ENCODE measurements at places on chromosomes 1 and 21. TPM values are rescaled to one million over a fixed set of nuclear protein-coding genes. Genes with fewer than 3 reads are reported as not detected.
A peak's percentile ranks its signal among the peaks of the same experiment; 100 is the strongest.

GRCh38 chr1:51877434-51878307, 856 bp downstream of the NRDC start:
- H3K27ac ChIP-seq: no peak overlapping the region
- H3K4me3 ChIP-seq: no peak overlapping the region
- H3K36me3 ChIP-seq: peaks cover 28% of the 10 kb centered on the region
- H3K27me3 ChIP-seq: peaks cover 3% of the 10 kb centered on the region
- no peak for DNase-seq

GRCh38 chr1:235746245-235746644, 96.7 kb upstream of the GNG4 start:
- no peak for DNase-seq
- H3K4me1 ChIP-seq: no peaks in the 10 kb centered on the region
- H3K36me3 ChIP-seq: peaks cover 33% of the 10 kb centered on the region
- no peaks in the 10 kb centered on the region for H3K27me3 ChIP-seq

GRCh38 chr21:34640858-34641257, 25.9 kb upstream of the RCAN1 start:
- peak overlapping the region; percentile 59 for H3K4me3 ChIP-seq
- peaks cover 4% of the 10 kb centered on the region for H3K36me3 ChIP-seq
- peak overlapping the region; percentile 83 for H3K27ac ChIP-seq
- no peaks in the 10 kb centered on the region for H3K27me3 ChIP-seq
- peaks cover 25% of the 10 kb centered on the region for H3K4me1 ChIP-seq
- DNase-seq: no peak

RFX5 gene
- 59.3 TPM for total RNA-seq

- no peaks in the 10 kb centered on the region for H3K36me3 ChIP-seq
- no peak overlapping the region for H3K27ac ChIP-seq
- DNase-seq: no peak
Observed at GRCh38 chr1:16184557-16185303, 27.7 kb downstream of the ARHGEF19 start.

DNA sequence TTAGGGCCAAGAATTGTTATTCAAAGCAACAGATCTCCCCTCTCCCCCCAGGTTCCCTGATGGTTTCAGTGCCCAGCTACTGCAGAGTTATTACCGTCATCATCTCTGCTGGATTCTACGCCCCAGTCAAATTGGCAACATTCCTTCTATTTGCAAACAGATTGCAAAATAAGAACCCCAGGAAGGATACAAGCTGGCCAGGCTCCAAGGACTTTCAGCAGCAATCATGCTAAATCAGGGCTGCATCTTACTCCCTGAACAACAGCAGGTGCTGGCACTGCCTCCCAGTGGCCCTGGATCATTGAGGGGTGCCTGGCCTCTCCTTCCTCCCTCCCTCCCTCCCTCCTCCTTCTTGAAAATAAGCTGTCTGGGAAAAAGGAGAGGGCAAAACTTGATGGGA, 521.6 kb upstream of the BEND5 start:
- no peak overlapping the region for H3K27ac ChIP-seq
- H3K4me1 ChIP-seq: no peaks in the 10 kb centered on the region
- no peaks in the 10 kb centered on the region for H3K36me3 ChIP-seq
- no peaks in the 10 kb centered on the region for H3K27me3 ChIP-seq
- DNase-seq: no peak

GRCh38 chr1:70809069-70809468, 238.5 kb downstream of the PTGER3 start:
- H3K27ac ChIP-seq: no peak overlapping the region
- no peaks in the 10 kb centered on the region for H3K4me1 ChIP-seq
- no peaks in the 10 kb centered on the region for H3K27me3 ChIP-seq
- DNase-seq: no peak
- H3K4me3 ChIP-seq: no peak overlapping the region
- no peaks in the 10 kb centered on the region for H3K36me3 ChIP-seq

GRCh38 chr1:63322114-63322943, at the start of gene FOXD3:
FOXD3 (plus strand) TSS chr1:63322567; CDS start chr1:63323059, 492 bp downstream.
- peaks cover 53% of the 10 kb centered on the region for H3K4me1 ChIP-seq
- DNase-seq: no peak

DNA sequence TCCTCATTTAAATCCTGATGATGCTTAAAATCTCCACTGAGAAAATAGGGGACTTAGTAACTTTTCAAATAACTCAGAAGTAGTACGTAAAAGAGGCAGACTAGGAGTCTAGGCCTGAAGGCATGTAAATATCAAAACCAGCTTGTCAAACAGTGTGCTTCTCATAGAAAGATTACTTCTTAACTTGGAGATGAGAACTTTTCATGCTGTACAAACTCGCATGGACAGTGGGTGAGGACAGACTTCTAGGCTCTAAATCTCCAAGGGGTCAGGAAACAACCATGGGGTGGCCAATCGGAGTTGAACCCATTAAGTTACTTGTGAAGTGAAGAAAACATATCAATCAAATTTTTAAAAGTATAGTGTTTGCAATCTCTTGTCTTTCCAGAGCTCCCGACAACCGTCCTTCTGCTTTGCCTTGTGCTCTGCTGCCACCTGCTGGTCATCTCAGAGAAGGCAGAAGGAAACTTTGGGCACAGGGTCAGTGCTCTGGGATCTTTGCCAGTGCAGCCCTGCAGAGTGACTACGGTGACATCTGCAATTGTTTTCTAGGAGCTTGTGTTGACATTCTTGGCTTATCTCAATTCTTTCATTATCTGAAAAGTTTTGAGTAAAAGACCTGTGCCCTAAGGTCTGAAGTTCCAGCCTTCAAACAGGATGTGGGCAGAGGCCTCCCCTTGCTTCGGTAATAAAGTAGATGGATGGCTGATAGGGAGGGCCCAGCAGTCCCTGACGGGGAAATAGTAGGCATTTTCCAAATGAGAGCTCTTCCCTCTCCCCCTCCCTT, 105.1 kb upstream of the PDE4B start:
- peak; percentile 79 for DNase-seq
- no peak overlapping the region for H3K27ac ChIP-seq
- peaks cover 12% of the 10 kb centered on the region for H3K27me3 ChIP-seq
- peaks cover 11% of the 10 kb centered on the region for H3K4me1 ChIP-seq
- no peaks in the 10 kb centered on the region for H3K36me3 ChIP-seq

GRCh38 chr1:77024500-77024899, 157.2 kb downstream of the ST6GALNAC5 start:
- H3K4me3 ChIP-seq: no peak overlapping the region
- DNase-seq: no peak
- H3K27ac ChIP-seq: no peak overlapping the region
- H3K36me3 ChIP-seq: no peaks in the 10 kb centered on the region

GRCh38 chr1:13753636-13754402, 53.8 kb downstream of the PRDM2 start:
- DNase-seq: no peak
- no peaks in the 10 kb centered on the region for H3K27me3 ChIP-seq
- H3K4me1 ChIP-seq: peaks cover 57% of the 10 kb centered on the region
- peak overlapping the region; percentile 70 for H3K27ac ChIP-seq
- H3K36me3 ChIP-seq: peaks cover 41% of the 10 kb centered on the region
- H3K4me3 ChIP-seq: no peak overlapping the region

DNA sequence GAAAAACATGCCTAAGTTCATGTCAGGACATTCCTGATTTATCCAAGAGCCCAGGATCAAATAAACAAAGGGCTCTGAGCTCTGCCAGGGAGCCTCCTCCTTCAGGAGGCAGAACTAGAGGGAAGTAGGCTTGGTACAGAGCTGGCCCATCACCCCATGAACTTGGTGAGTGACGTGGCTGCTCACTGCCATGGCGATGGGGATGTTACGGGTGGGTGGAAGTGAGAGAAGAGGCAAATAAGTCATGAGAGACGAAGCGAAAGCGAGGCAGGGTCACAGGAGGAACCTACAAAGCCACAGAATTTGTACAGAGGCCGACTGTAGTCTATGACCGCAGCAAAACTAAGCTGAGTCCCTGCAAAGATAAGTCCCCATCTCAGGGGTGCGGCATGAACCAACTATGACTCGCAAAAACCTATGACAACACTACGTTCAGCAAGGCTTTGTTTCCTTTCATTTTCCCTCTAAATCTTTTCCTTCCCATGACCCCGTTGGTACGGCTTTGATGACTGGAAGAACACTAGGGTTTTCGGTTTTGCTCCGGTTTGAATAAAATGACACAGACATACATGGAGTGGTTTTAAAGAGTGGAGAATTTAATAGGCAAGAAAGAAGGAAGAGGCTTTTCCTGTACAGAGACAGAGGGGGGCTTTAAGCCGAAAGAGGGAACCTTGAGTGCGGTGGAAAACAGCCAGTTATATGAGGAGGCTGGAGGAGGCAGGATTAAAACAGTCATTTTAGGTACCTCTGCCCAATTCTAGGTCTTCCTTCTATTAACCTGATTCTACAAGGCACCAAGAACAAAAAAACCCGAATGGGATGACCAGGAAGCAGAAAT, 74.1 kb downstream of the CD46 start:
- peak; percentile 92 for DNase-seq
- H3K27ac ChIP-seq: peak overlapping the region; percentile 98
- H3K36me3 ChIP-seq: peaks cover 18% of the 10 kb centered on the region
- H3K4me1 ChIP-seq: peaks cover 73% of the 10 kb centered on the region
- peak overlapping the region; percentile 82 for H3K4me3 ChIP-seq
- H3K27me3 ChIP-seq: no peaks in the 10 kb centered on the region

GRCh38 chr1:36400514-36400824, 2.8 kb upstream of the LSM10 start:
- peaks cover 37% of the 10 kb centered on the region for H3K4me1 ChIP-seq
- no peak overlapping the region for H3K4me3 ChIP-seq
- peaks cover 2% of the 10 kb centered on the region for H3K27me3 ChIP-seq
- H3K36me3 ChIP-seq: peaks cover 5% of the 10 kb centered on the region
- no peak for DNase-seq

DNA sequence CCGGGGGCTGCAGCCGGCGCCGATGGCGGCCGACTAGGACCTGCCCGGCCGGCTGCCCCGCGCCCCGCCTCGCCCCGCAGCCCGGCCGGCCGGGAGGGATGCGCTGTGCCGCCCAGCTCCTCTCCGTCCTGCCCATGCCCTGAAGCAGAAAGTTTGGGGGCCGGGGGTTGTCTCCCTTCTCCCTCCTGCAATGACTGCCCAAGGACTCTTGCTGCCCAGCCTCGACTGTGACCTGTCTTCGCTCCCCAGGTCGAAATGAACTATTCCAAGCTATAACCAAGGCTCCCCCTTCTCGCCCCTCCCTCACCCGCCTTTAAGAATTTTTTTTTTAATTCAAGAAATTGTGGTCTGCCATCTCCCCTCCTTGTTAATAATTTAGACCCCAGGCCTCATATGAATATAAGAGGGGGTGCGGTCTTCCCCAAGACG, 361 bp downstream of the TMCC2 start:
- no peak for DNase-seq
- H3K4me3 ChIP-seq: peak overlapping the region; percentile 80
- no peaks in the 10 kb centered on the region for H3K36me3 ChIP-seq
- H3K4me1 ChIP-seq: peaks cover 48% of the 10 kb centered on the region

- no peak overlapping the region for H3K27ac ChIP-seq
- H3K4me3 ChIP-seq: no peak overlapping the region
- H3K4me1 ChIP-seq: no peaks in the 10 kb centered on the region
- no peaks in the 10 kb centered on the region for H3K36me3 ChIP-seq
- peaks cover 18% of the 10 kb centered on the region for H3K27me3 ChIP-seq
Observed at GRCh38 chr1:101444873-101445618, 208.2 kb downstream of the S1PR1 start.

GRCh38 chr21:45542242-45542666, at the start of gene SLC19A1:
SLC19A1 (minus strand) TSS chr21:45542440; CDS start chr21:45537959, 4,481 bp downstream.
- DNase-seq: peak; percentile 76
- peak within 1 kb of the TSS; percentile 82 for H3K27ac ChIP-seq
- H3K4me1 ChIP-seq: peaks cover 16% of the 10 kb centered on the region
- no peaks in the 10 kb centered on the region for H3K27me3 ChIP-seq

GRCh38 chr1:158101455-158101854, 79.2 kb upstream of the CD1D start:
- DNase-seq: no peak
- H3K27me3 ChIP-seq: peaks cover 5% of the 10 kb centered on the region
- peaks cover 5% of the 10 kb centered on the region for H3K4me1 ChIP-seq

- H3K4me3 ChIP-seq: no peak overlapping the region
- peak; percentile 9 for DNase-seq
- no peak overlapping the region for H3K27ac ChIP-seq
- H3K4me1 ChIP-seq: peaks cover 7% of the 10 kb centered on the region
- H3K27me3 ChIP-seq: peaks cover 3% of the 10 kb centered on the region
- H3K36me3 ChIP-seq: no peaks in the 10 kb centered on the region
Observed at GRCh38 chr1:227791425-227792143, 23.9 kb upstream of the PRSS38 start.
